ENCODE measurements at places on chromosomes 3 and 15. TPM values are rescaled to one million over a fixed set of nuclear protein-coding genes. Genes with fewer than 3 reads are reported as not detected.

- H3K27ac ChIP-seq: no peak overlapping the region
- no peaks in the 10 kb centered on the region for H3K4me1 ChIP-seq
- DNase-seq: no peak
- no peaks in the 10 kb centered on the region for H3K27me3 ChIP-seq
- no peaks in the 10 kb centered on the region for H3K36me3 ChIP-seq
Measured at GRCh38 chr3:141123677-141124410, 72.7 kb downstream of the SPSB4 start.

DNA sequence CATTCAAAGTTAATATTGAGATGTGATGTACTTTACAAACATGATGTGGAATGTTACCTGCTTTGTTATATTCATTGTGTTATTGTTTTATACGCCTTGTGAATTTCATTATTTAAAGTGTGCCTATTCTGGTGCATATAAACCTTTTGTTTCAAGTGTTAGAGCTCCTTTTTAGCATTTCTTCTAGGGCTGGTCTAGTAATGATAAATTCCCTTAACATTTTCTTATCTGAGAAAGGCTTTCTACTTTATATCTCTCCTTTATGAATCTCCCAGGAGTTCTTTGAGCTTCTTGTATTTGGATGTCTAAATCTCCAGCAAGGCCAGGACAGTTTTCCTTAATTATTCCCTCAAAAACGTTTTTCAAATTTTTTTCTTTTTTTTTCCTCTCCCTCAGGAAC is 1005.6 kb downstream of the IGSF11 start:
- DNase-seq: no peak
- H3K4me1 ChIP-seq: no peaks in the 10 kb centered on the region

GRCh38 chr15:90810354-90810753 is 58.0 kb upstream of the FURIN start:
- H3K27ac ChIP-seq: no peak overlapping the region
- H3K27me3 ChIP-seq: no peaks in the 10 kb centered on the region
- H3K36me3 ChIP-seq: no peaks in the 10 kb centered on the region
- DNase-seq: no peak
- no peaks in the 10 kb centered on the region for H3K4me1 ChIP-seq

Gene ITGA11
- 0.88 TPM for total RNA-seq

Gene REC114
- total RNA-seq: not detected

Gene CAND2
- 1.4 TPM for total RNA-seq

Gene RBPMS2
- total RNA-seq: 0.70 TPM

- no peaks in the 10 kb centered on the region for H3K27me3 ChIP-seq
- no peaks in the 10 kb centered on the region for H3K4me1 ChIP-seq
- H3K4me3 ChIP-seq: no peak overlapping the region
- no peak overlapping the region for H3K27ac ChIP-seq
Measured at GRCh38 chr3:152760591-152760990, 74.3 kb upstream of the P2RY1 start.

Gene UBE2E1
- total RNA-seq: 26.1 TPM

- no peaks in the 10 kb centered on the region for H3K36me3 ChIP-seq
- H3K27me3 ChIP-seq: no peaks in the 10 kb centered on the region
- DNase-seq: no peak
- no peak overlapping the region for H3K4me3 ChIP-seq
- no peaks in the 10 kb centered on the region for H3K4me1 ChIP-seq
Measured at GRCh38 chr3:86420990-86421739, 569.8 kb downstream of the VGLL3 start.

Gene KCNMB2
- total RNA-seq: not detected

DNA sequence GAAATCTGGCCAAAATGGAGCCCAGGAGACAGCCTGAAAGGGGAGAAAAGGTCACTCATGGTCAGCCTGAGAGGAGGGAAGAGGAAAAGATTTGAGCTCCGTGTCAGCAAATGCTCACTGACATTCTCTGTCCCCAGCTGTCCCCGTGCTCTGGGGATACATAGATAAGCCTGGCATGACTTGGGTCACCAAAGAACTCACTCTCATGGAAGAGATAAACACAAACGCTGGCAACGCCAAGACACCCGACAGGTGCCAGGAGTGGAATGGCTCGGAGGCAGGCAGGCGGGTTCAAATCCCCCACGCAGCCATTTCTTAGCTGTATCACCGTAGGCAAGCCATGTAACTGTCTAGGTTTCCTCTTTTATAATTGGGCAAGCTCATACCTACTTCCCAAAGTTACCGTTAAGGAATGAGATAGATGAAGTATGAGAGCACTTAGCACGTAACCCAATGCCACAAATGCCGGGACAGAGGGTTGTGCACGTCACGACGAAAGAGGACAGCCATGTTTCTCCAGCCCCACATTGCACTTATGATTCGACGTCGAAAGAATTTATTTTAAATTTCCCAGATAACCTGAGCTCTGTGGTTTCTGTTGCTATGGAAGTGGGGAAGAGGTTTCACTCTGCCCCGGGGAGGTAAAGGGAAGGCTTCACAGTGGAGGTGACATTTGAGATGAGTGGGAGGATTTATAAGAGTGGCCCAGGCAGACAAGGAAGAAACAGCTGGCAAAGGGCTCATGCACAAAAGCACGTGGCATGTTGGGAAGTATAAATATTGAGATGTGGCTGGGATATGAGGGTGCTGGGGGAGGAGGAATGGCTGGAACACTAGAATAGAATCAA is 41.4 kb upstream of the TSEN2 start:
- no peaks in the 10 kb centered on the region for H3K4me1 ChIP-seq
- no peaks in the 10 kb centered on the region for H3K36me3 ChIP-seq
- H3K27me3 ChIP-seq: no peaks in the 10 kb centered on the region
- no peak overlapping the region for H3K27ac ChIP-seq
- H3K4me3 ChIP-seq: no peak overlapping the region

GRCh38 chr3:190646996-190647395 is 133.1 kb downstream of the IL1RAP start:
- DNase-seq: no peak
- no peaks in the 10 kb centered on the region for H3K36me3 ChIP-seq
- no peak overlapping the region for H3K27ac ChIP-seq
- no peaks in the 10 kb centered on the region for H3K4me1 ChIP-seq

Gene FOXB1
- total RNA-seq: not detected

DNA sequence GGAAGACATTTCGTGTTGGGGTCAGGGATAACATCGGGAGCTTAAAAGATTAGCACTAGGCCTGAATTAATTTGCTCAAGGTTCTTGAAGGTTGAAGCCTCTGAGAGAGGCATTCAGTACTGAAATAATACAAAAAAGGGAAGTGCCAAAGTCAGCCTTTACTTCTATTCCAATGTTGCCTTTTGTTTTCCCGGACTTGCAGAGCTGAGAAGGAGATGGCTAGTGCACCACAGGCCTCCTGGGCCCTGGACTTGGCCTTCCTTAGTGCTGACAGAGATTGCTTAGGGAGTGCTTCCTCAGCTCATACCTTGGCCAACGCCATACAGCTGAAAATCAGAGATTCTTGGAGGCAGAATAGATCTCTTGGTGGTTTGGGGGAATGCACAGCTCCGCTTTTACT is 333.6 kb upstream of the TBL1XR1 start:
- no peak overlapping the region for H3K27ac ChIP-seq
- DNase-seq: no peak
- no peaks in the 10 kb centered on the region for H3K27me3 ChIP-seq
- no peaks in the 10 kb centered on the region for H3K36me3 ChIP-seq

Gene IL17RE
- total RNA-seq: 11.6 TPM

Gene HESX1
- total RNA-seq: not detected

Measured in Peyer's patch (tissue), 4 donors.